ENCODE measurements at places on chromosomes 11 and 22.

- DNase-seq = no peak
Observed at GRCh38 chr11:13339195-13340153, 61.9 kb downstream of the BMAL1 start.

GRCh38 chr11:134856056-134856971 lies 444.3 kb upstream of the B3GAT1 start:
- DNase-seq = no peak

GRCh38 chr11:76419896-76420295 lies 24.9 kb upstream of the EMSY start:
- peak; percentile 62 for DNase-seq

DNA sequence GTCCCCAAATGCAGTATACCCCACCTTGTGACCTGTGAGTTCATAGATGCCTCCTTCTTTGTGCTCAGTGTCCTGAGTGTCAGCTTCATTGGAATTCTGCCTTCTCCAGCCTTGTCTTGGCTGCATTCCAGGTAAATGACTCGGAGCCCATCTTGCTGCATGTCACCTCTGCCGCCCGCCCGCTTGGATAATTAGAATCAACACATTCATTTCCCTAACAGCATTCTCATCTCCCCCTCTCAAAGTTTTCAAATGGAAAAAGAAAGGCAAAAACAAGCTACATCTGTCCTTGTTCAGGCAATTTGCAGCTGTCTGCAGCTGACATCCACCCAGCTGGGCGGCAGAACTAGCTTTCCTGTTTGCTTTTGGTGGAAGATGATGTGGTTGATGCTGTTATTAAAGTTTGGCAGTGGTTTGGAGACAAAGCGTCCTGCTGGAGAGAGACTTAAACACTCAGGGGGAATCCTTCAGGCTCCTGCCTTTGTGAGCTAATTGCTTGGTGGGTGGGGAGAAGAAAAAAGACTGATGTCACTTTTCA lies 198.8 kb upstream of the SEZ6L start:
- DNase-seq = no peak

GRCh38 chr11:1478011-1478410 lies 8.6 kb downstream of the MOB2 start:
- no peak for DNase-seq

DNA sequence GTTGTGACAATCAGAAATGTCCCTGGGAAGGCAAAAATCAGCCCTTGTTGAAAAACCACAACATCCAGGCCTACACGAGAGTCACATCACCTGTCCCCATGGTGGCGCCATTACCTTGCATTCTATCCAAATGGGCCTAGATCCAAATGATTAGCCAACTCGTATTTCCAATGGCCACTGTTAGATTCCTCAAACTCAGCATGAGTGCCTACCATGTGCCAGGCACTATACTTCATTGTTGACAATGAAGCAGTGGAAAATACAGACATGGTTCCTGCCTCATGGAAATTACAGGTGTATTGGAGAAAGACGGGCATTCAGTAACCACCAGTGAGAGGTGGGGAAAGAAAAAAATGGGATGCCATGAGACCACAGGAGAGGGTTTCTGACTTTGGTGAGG lies 29.8 kb upstream of the CREB3L1 start:
- peak; percentile 83 for DNase-seq

GRCh38 chr22:23849009-23850006 lies 8.4 kb upstream of the SLC2A11 start:
- DNase-seq = peak; percentile 85

DNA sequence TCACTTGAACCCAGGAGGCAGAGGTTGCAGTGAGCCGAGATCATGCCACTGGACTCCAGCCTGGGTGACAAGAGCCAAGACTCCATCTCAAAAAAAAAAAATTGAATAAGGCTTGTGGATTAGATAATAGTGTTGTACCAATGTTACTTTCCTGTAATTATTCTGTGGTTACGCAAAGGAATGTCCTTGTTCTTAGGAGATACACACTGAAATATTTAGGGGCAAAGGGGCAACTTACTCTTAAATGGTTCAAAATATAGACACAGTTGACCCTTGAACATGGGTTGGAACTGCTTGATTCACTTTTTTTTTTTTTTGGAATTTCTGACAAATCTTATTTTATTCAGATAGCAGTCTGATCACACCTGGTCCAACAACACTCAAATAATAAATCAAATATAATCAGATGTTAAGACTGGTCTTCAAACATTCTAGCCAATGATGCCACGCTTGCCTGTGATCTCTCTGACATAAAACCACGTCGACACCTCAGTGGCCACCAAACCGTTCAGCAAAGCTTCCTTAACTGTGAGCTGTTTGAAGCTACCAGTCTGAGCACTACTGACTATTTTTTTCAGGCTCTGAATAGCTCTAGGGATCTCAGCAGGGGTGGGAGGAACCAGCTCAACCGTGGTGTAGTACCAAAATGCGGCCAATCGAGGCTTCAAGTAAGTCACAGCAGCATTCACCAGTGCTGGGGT lies 710 bp downstream of the ATP5MGL start:
- no peak for DNase-seq

- DNase-seq = no peak
Observed at GRCh38 chr11:6328321-6328720, 8.0 kb upstream of the CAVIN3 start.

- DNase-seq = peak; percentile 86
Observed at GRCh38 chr11:117816151-117816741, 8.3 kb downstream of the FXYD2 start.

- DNase-seq = no peak
Observed at GRCh38 chr22:30185129-30185528, 61.4 kb downstream of the LIF start.

- peak; percentile 53 for DNase-seq
Observed at GRCh38 chr11:75240311-75241035, at the start of gene TPBGL. Gene TPBGL (plus strand): TSS chr11:75240774. CDS start chr11:75241050, 276 bp downstream.

DNA sequence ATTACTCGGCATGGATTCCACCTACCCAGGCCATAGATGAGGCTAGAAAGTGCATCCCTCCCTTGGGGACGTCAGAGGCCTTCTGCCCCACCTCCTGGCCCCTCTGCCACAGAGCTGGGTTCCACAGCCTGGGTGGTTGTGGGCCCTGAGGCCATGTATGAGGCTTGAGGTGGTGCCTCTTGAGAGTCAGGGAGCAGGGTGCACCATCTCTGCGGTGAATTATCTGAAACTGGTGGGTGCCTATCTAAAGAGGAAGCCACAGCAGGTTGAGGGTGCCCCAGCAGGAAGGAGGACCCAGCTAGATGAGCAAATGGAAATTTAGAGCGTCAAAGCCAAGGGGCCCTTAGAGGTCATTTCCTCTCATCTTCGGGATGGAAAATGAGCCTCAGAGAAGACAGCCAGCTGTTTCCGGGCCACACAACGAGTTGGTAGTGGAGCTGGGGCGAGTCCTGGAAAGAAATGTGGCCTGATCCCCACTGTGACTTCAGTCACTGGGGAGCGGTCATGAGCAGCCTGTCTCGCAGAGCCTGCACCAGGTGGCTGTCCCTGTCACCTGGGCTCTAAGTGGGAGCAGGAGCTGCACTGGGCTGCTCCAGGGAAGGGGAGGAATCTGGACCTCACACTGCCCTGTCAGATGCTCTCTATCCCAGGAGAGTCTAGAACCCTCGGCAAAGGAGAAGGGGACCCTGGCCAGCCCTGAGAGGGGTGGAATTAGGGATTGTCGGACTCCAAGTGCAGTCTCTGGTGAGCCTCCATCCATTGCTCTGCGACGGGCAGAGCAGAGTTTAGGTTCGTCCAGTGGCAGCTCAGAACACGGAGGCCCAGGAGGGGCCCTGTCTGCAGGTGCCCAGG lies 7.3 kb downstream of the ADORA2A start:
- no peak for DNase-seq

DNA sequence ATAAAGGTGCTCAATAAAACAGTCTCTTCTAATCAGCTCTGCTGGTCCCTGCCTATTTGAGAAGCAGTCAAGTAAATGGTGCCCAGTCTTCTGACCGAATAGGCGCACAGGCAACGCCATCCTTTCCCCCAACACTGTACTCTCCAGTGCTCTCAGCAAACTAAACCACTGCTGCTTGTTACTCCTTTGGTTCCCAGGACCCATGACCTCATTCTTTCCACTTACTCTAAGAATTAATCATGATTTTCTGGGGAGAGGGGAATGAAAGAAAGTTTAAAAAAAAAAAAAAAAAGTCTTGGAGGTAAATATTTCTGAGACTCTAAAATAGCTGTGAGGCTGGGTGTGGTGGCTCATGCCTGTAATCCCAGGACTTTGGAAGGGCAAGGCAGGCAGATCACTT lies 63.7 kb downstream of the SGSM3 start:
- DNase-seq = no peak

DNA sequence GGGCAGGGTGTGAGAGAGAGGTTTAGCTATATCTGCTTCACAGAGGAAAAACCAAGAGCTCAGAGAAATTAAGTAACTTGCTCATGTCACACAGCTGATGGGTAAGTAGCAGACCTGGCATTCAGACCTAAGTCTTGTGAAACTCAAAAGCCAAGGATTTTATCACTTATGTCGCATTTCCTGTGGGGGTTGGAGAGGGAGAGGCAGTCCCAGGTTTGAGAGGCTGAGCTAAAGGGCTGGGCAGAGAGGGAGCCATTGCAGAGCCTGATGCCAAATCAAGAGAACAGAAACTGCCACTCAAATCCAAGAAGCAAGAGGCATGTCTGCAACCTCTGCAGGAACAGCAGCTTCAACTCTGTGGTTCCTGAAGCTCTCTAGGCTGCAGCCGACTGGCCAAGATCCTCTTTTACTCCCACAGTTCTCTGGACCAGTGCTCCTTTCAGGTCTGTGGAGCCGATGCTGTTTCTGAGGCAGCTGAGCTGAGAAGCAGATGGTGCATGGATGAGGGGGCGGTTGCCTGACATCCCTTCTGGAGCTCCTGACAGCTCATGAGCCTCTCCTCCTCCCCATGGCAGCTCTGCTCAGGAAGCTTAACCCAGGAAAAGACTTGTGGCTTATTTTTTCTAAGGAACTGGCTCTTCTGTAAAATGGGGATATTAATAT lies 47.6 kb upstream of the NAV2 start:
- no peak for DNase-seq

All from Caco-2 (cell line).